ENCODE measurements at places on chromosomes 2 and 18.

DNA sequence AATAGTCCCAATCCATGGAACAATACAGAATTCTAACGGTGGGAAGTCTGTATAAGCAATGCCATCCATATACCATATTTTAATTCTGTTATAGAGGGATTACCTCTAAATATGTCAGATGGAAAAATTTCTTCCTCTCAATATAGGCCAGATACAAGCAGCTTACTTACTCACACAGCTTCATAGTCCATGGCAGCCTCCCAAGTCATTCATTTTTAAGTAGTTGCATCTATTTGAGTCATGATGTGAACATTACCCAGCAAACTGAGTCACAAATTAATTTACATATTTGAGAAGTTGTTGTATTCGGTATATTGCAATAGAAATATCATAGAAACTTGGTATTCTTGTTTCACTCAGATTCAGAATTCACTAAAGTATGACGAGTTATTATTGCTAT is 20.3 kb downstream of the TBR1 start:
- DNase-seq, result no peak

DNA sequence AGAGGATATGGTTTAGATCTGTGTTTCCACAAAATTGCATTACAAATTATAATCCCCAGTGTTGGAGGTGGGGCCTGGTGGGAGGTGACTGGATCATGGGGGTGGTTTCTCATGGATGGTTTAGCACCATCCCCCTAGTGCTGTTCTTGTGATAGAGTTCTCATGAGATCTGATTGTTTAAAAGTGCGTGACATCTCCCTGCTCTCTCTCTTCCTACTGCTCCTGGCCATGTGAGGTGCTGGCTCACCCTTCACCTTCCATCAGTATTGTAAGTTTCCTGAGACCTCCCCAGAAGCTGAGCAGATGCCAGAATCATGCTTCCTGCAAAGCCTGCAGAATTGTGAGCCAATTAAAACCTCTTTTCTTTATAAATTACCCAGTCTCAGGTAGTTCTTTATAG is 33.1 kb downstream of the LHCGR start:
- DNase-seq, result no peak

- DNase-seq, result no peak
These were observed 27.8 kb upstream of the MBOAT2 start for GRCh38 chr2:9031246-9031645.

GRCh38 chr2:17479875-17480274 is 38.4 kb downstream of the RAD51AP2 start:
- no peak for DNase-seq

- peak; percentile 75 for DNase-seq
These were observed 201.8 kb downstream of the ZFP36L2 start for GRCh38 chr2:43024515-43025011.

DNA sequence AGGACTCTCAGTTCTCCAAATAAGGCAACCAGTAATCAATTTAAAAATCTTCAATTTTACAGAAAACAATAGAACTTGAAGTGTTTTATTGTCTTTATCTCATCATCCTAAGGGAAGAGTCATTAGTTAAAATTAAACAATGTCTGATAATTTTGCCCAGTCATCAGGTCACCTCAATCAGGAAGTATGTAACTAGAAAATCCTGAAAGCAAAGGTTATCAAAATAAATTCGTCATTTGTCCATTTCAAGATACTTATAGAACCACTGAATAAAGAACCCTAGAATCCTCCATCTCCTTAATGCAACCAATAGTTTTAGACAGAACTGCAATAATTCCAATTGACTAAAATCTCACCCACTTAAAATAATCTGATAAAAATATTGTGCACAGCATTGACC is 115.2 kb downstream of the NCKAP5 start:
- no peak for DNase-seq

DNA sequence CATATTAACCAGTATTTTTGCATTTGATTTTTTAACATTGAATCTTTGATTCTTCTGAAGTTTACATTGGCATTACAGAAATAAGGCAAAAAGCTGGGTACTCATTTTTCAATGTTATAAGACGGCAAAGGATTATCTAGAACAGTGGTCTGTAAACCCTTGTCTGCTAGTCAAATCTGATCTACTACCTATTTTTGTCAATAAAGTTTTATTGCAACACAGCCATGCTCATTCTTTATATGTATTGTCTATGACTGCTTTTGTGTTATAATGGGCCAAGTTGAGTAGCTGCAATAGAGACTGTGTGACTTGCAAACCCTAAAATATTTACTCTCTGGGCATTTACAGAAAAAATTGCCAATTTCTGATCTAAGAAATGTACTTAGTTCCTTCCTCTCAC is 181.0 kb downstream of the PDE11A start:
- no peak for DNase-seq

DNA sequence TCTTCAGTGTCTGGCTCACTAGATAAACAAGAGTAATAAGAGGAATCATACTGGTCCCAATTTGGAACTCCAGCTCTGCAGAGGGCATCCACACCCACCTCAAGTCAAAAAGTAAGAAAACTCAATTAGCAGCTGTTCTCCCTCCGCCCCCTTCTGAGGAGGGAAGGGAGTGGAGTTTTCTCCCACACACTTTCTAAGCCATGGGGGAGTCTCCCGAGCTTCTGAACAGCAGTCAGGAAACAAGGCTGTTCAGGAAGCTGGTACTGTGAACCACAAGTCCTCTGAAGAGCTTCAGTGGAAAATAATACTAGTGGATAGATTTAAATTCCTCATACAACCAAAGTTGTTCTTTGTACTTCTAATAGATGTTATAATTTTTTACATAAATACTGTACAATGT is 32.9 kb upstream of the SPTBN1 start:
- no peak for DNase-seq

- DNase-seq, result no peak
These were observed 269.1 kb downstream of the TMX3 start for GRCh38 chr18:68445668-68446426.

GRCh38 chr2:158554996-158555395 is 98.2 kb downstream of the PKP4 start:
- DNase-seq, result no peak

DNA sequence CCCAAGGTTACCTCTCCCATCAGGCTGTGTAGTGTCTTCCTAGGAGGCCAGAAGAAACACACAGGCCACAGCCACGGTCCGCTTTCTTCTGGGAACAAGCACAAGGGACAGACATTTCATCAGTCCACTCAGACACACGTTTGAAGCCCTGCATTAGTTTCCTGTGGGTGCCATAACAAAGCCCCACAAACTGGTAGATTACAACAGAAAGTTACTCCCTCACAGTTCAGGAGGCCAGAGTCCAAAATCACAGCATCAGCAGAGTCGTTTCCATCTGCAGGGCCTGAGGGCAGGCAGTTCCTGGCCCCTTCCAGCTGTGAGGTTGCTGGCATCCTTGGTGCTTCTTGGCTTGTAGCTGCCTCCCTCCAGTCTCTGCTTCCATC is 8.8 kb upstream of the PRLH start:
- DNase-seq, result no peak

GRCh38 chr2:45353879-45354278 is 257.2 kb downstream of the SRBD1 start:
- DNase-seq, result no peak

DNA sequence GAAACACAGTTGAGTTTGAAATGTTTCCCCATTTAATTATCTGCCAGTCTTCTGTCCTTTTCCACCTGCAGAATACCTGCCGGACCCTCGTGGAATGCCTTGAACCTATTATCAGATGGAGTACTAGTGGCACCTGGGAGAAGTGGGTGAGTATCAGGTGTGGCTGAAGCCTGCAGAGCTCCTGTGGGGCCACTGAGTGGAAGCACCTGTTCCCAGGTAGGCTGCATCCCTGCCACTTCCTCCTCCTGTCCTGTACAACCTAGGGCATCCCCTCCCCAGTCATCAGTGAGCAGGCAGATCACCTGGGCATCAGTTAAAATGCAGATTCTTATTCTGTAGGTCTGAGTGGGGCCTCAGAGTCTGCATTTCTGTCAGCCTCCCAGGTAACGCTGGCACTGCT is 80.8 kb upstream of the BZW1 start:
- no peak for DNase-seq

DNA sequence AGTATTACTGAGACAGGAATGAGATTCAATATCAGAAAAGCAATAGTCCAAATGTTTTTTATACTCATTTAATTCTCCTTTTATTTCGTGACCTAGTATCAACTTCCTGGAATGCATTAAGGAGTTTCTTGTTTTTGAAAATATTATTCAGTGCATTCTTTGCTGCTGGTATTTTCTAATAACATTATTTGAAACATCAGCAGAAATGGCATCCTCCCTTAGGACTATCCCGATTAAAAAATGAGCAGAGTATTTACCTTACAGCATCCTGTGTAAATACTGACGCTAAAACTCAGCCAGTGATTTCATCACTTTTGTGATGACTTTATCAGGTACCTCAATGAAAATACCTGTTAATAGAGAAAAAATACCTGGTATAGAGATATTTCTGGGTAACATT is 16.3 kb downstream of the COL4A3 start:
- DNase-seq, result no peak

DNA sequence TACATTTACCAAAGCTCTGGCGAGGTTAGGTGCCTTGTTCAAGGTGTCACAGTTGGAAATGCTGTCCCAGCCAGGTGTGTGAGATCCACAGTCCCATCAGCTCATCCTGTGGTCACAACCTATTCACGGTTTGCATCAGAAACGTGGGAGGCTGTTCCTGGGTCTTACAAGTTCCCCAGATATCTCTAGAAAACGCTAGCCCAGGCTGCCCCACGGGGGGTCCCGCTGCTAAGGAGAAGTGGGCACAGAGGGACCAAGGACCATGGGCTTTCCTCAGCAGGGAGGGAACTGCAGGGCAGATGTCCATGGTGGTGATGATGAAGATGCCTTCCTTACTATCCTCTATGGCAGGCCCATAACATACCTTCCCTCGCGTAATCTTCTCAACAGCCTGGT is 649 bp downstream of the FECH start:
- DNase-seq, result no peak

- peak; percentile 56 for DNase-seq
These were observed 11.3 kb downstream of the MALT1 start for GRCh38 chr18:58682429-58683069.

GRCh38 chr2:237998530-237998929 is 31.7 kb downstream of the UBE2F start:
- no peak for DNase-seq

GRCh38 chr18:24910221-24910620 is 441.7 kb downstream of the ZNF521 start:
- DNase-seq, result no peak

DNA sequence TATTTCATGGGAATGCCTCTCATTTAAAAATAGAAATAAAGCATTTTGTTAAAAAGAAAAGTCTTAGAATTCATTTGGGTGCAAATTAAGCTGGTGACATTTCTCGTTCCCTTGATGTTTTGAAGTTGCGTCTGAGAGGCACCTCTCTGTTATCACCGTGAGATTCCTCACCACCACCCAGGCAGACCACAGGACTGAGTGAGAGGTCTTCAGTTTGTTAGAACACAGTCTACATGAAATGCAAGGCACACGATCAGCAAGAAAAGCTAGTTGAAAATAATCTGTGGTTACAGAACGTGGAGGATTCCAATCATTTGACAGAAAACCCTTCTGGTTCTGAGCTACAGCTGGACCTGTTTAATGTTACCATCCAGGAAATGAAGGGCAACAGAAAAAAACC is 116.0 kb downstream of the UXS1 start:
- no peak for DNase-seq

DNA sequence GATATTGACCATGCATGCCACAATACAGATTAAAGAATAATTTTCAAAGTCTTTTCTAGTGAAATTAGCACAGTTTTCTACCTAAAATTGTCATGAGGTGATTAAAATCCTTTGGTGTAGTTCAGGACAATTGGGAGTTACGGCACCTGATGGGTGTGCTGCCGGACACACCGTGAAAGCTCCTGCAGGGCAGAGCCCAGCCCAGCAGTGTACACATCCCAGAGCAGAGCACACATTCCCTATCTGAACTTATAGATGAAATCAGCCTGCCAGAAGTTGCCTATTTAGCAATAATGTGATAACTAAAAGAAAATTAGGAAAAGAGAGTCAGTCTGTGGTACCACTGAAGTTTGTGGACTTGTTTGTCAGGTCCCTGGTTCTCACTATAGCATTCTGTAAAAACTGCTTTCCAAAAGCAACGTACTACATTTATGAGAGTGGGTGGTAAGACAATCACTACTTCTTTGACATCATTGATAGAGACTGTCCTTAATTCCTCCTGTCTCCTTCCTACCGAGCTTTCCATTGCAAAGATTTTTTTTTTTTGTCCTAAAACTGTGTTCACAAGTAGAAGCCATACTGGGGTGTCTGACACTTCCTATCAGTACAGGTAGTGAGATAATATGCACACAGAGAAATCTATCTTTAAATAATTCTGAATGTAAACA is 3.4 kb downstream of the CYTIP start:
- no peak for DNase-seq

GRCh38 chr18:48942554-48943261 is 8.1 kb downstream of the SMAD7 start:
- DNase-seq, result peak; percentile 33

- no peak for DNase-seq
These were observed 249.4 kb upstream of the UBE2E3 start for GRCh38 chr2:180730976-180731375.

DNA sequence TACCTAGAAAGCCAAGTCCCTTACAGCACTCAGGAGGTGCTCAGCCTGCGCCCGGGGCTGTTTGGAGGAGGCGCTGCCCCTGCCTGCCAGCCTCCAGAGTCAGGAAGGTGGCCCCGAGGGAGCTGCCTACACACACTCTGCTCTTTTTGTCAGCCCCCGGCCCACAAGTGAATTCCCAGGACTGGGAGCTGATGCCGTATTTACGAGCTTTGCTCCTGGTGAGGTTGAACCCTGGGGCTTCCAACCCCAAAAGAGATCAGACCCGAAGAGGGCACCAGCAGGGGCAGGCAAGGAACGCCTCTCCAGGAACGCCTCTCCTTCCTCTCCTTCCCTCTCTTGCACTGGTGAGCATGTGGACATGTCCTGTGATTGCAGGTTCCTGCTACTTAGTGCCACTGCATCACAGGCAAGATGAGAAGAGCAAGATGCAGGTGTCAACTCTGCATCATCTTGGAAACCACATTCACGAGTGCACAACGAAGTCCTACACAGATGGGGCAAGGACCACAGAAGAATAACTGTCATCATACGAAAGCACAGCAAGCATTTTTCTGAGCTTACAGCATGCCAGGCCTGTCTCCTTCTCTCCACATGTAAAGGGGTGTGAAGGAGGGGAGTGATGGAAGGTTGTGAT is 126.7 kb downstream of the NDUFA10 start:
- DNase-seq, result no peak

GRCh38 chr2:5365871-5366461 is 326.2 kb upstream of the SOX11 start:
- DNase-seq, result peak; percentile 82

DNA sequence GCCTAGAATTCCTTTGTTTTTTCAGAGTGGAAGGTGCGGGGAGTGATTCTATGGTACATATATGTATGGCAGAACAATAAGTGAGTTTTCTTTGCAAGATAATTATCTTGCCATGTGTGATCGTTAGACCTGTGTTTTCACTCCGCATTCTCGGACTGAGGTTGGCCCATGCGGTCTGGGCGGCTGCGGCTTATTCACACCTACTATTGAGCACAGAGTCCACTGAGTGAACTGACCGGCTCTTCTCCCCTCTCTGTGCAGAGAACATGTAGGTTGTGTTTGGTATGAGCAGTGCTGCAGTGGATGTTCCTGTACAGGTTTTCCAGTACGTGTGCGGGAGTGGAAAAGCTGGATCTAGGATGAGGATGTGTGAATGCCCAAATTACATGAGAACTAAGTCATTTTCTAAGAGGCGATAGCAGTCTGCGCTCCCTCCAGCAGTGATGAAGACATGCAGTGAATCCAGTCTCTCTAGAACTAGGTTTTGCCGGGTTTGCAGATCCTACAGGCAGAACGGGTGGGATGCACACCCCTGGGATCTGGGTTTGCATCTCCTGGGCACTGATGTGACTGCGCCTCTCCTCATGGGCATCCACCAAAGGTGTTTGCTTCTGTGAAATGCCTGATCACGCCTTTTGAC is 27.1 kb downstream of the MTERF4 start:
- DNase-seq, result no peak
